ENCODE measurements at places on chromosomes 1 and 21.

DNA sequence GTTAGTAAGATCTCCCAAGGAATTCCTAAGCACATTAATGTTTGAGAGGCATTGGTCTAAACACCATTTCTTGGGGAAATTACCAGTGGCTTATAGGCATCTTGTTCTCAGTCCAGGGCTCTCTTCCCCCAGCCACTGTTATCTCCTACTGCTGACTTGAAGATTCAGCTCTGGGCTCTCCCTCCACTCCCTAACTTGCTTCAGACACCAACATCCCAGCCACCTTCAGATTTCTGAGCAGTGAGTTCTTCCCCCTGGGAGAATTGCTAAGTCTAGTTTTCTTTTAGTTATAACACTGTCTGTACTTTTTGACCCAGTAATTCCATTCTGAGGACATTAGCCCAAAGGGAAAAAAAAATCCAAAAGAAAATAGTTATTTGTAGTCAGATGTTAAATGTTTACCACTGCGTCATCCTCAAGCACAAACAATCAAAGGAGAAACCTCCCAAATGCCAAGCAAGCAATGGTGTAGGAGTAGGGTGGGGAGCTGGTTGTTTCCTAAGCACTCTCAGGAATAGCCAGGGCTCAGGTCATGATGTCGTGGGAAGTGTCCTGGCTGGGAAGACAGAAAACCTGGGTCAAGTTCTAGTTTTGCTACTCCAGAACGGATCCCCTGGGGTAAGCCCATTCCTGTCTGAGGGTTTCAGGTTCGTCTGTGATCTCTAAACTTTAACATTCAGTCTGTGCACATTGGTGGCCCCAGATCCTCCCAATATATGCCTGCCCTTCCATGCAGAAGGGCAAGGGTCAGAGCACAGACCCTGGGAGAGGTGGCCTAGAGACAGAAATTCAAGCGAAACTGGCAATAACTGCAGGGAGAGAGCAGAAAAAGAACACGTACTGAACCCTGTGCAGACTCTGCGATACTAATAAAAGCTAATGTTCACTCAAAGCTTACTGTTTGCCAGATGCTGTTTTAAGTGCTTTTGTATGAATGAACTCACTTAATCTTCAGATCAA lies 191.1 kb upstream of the FGGY start:
- no peak for DNase-seq

DNA sequence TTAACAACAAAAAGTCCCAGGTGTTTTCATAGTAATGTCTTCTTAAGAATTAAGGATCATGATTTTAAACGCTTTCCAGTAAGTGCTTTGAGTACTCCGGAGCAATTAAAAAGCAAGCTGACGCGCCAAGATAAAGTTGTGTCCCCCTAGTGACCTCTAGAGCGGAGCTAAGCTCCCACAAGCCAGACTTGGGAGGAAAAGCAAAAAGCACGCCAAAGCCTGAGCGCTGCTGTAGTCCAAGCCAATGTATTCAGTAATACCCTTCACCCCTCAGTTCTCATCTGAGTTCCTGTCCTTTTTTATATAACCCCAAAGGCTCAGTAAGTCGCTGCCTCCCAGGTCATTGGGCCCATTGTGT lies 3.5 kb upstream of the SLC44A5 start:
- DNase-seq = no peak

DNA sequence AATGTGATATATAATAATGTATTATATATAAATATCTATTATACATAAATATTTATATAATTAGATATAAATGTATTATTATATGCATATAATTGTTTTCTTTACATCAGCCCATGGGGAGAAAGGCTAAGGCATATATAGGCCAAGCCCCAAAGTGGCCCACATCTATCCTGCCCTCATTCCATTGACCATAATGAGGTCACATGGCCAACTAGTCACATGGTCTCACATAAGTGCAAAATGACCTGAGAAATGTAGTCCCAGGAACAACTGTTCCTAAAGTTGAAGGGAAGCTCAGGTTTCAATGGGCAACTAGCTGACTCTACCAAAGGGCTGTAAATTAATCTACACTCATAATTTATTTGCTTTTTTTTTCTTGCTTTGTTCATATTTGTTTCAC lies 14.5 kb upstream of the CCDC185 start:
- no peak for DNase-seq

GRCh38 chr21:24514081-24514733 lies 1093.1 kb downstream of the MRPL39 start:
- peak; percentile 29 for DNase-seq

- no peak for DNase-seq
Measured at GRCh38 chr21:44603109-44603875, 2.9 kb downstream of the KRTAP10-7 start.

- no peak for DNase-seq
Measured at GRCh38 chr1:233479110-233479890, 134.6 kb upstream of the KCNK1 start.

GRCh38 chr1:7379441-7379971 lies 391.6 kb upstream of the VAMP3 start:
- no peak for DNase-seq

DNA sequence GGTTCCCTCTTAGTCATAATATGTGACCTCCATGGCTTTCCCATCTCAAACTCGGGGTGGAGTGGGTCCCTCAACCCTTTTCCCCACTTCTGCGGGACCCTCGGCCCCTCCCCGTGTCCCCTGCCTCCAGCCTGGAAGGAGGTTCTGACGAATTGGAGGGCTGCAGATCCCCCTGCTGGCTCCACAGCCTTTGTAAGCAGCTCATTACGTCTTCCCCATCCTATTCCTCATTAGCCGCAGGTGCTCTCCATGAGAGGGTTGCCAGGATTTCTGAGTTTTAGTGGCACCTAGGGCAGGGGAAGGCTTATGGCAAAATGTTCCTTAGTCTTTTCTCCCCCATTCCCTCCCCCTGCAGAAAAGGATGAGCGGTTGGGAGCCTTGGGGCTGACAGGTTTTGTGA lies 8.3 kb downstream of the ACTL8 start:
- DNase-seq = no peak

- DNase-seq = peak; percentile 22
Measured at GRCh38 chr1:46043458-46044017, 88.9 kb downstream of the PIK3R3 start.

- DNase-seq = no peak
Measured at GRCh38 chr1:5892329-5892728, 99.9 kb downstream of the NPHP4 start.

DNA sequence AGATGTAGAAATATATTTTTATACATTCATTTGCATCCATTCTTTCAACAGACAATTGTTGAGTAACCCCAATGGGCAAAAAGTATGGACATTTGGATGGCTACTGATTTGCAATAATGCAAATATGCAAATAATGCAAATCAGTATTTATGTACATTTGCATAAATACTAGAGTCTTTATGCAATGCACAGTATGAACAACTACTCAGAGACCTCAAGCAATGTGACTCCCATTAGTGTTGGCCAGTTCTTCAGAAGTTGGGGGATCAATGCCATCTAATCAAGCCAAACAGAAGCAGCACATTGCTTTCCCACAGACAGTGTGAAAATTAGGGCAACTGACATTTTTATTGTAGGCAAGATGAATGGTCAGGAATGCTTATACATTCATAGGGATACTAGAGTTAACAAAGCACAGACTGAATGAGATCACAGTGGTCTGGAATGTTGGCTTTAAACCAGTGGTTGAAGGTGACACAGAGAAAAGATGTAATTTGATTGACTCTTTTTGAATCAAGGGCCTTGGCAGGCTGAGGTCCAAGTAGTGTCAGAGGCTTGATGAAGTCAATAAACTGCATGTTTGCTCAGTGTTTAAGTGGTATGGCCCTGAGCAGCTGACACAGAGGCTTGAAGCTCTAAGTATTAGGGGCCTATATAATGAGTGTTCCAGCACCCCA lies 256.6 kb downstream of the CTH start:
- no peak for DNase-seq

DNA sequence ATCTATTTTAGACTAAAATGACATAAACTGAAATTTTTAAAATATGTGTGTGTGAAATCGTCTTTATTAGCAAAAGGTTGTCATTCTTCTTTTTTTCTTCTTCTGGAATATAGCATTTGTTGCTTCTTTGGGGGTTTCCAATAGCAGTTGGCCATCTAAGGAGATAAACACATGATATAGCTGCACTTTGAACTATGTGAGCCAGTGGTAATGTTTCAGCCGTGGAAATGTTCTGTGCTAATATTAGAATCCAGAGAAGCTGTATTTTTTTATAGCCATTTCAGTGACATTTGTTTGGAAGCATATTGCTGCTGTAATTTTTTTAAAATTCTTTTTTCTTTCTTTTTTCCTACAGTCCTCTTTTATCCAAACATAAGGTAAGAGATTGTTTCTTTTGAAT lies 75.1 kb downstream of the CNST start:
- DNase-seq = no peak

DNA sequence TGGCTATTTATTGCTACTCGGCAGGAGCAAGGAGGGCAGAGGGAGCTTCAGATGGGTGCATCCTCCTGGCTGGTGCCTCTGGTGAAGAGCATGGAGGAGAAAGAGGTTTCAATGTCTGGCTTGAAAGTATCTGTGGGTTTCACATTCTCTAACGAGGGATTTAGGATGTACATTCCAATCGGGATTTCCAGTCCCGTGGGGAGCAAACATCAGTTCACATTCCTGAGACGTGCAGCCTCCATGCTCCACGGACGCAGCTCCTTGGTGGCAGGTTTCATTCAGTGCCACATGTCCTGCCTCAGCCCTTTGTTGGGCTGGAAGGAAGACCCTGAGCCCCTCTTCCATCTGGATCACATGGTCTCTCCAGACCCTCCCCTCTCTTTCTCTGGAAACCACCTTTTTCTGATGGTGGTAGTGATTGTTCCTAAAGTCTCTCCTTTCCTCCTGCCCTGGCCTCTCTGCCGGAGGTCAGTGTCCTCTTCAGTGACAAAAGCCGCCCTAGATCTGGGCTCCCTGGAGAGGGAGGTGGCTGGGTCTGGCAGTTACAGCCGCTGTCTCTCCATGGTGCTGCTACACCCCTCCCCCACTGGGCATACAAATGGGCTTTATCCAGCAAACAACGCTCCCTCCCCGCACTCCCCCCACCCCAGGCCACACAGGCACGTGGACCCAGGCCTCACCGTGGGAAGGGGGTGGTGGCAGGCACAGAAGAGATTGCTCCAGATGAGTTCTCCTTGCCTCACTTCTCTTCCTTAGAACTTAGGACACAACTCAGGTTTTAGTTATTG lies 826 bp upstream of the CA14 start:
- DNase-seq = no peak

- DNase-seq = no peak
Measured at GRCh38 chr1:205538235-205538840, 33.9 kb downstream of the CDK18 start.

- no peak for DNase-seq
Measured at GRCh38 chr1:67059346-67059745, 5.4 kb upstream of the SLC35D1 start.

GRCh38 chr1:9529190-9529589 lies 10.1 kb upstream of the SLC25A33 start:
- no peak for DNase-seq

DNA sequence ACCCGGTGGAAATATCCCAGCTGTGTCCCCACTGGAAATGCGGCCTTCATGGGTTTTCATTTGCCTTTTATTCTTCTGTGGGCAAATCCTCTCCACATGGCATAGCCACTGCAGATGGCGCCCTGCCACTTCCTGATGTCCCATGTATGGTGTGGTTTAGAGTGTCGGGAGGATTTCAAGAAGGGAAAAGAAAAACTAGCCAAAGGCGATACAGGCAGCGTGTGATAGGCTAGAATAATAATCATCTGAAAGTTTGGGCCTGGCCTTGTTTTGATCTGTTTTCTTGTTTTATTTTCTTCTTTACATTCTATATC lies 123.6 kb downstream of the PEX14 start:
- no peak for DNase-seq

GRCh38 chr1:41599912-41600311 lies 115.4 kb upstream of the EDN2 start:
- no peak for DNase-seq

DNA sequence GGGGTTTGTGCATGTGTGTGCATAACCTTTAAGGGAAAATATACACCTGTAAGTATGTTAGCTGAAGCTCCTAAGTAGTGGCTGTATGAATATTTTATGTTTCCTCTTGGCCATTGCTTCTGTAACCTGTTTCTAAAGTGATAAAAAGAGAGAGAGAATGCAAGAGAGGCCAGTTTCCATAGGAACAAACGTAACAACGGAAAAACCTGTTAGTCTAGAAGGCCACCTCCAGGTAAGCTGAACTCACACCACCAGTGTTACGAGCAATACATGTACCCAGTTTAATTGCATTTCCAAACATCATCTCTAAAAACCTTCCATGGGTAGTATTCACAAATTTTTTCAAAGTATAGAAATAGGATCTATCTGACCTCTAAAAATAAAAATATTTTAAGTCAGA lies 63.1 kb downstream of the PLPPR4 start:
- DNase-seq = no peak

DNA sequence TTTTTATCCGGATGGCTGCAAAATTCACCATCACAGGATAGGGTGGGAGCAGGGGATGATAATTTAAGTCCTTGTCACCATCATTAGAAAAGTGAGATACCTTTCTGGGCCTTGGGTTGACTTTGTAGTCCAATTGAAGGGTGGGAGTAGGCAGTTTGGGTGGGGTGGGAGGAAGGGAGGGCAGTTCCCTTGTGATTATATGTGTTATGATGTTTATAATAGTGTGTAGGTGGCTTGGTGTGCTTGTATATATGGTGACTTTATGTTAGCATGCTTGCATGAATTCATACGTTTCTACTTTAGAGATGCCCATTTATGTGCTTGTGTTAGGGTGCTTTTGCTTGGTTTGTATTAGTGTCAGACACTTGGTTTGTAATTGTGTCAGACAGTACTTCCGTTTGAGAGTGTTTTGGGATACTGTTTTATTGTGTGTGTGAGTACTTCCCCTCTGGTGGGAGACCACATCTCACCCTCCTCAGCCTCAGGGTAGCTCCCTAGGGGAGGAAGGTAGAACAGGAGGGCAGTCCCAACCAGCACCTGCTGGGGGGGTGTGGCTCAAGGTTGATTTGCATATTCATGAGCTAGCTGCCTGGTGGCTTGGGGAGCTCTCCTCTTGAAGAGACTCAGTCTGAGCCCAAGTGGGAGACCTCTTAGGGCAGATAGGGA lies 6.3 kb upstream of the POU3F1 start:
- peak; percentile 18 for DNase-seq

DNA sequence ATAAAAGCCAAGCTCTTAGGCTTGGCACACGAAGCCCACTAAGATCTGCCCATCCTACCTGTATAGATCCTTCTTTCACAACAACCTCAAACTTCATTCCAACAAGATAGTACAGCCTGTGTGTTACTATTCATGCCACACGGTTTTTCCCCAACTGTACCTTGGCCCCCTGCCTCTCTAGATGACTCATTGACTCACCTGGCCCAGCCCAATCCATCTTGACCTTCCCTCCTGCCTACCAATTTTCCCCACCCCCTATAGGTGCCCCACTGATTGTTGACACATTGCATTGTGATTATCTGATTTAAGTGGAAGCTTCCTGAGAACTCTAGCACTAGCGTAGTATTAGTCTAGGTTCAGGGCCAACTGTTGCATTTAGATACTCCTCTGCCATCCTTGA lies 2.0 kb upstream of the CD101 start:
- DNase-seq = no peak

- no peak for DNase-seq
Measured at GRCh38 chr1:116895073-116895472, 14.6 kb upstream of the PTGFRN start.
